AG09309 (cell line): ENCODE measurements at places on chromosomes 1 and 21.

- no peak for DNase-seq
Measured at GRCh38 chr1:1677718-1678580, 14.6 kb downstream of the SLC35E2B start.

DNA sequence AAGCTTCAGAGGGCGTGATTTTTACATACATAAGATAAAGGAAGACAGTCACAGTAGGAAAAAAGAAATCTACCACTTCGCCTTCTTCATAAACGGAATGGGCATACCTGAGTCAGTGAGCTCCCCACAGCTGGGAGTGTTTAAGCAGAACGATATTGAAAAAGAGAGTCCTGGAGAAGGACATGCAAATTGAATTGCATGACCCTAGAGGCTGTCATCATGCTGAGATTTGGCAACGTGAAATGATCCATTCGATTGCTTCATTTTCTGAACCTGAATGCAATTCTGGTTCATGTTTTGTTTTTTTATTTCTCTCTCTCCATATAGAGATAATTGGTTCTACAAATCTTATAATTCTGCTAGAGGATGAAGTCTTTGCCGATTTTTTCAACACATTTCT lies 3.7 kb downstream of the RGSL1 start:
- no peak for DNase-seq

DNA sequence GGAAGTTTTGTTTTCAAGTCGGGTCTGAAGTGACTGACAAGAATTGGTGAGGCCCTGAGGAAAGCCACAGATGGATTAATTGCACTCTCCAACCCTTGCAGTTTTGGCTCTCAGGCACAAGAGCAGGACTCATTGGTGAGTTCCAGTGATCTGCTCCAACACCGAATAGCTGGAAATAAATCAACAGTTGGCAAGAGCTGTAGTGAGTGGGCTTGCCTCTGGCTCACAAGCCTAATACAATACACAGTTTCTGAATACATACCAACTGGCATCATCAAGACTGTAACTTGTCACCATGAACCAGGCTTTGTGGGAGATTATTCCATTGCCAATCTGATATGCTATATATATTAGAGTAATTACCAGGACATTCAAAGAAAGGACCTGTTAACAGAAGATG lies 131.6 kb downstream of the GRIK1 start:
- DNase-seq, result no peak

DNA sequence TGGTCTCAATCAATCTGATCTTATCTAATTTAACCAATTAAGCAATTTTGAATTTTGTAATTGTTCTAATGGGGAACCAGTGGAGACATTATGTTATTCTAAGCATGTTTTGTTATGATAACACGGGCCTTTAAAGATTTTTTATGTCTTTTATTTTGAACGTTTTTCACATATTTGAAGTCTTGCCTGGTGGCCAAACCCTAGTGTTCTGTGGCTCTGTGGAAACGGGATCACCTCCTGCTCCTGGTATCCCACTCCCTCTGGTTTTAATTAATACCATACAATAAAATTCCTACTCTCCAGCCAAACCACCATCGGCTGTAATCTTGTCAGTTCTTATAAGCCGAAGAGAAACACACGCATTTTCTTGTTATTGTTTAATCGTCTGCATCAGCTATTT lies 22.9 kb upstream of the LMO4 start:
- peak; percentile 39 for DNase-seq

GRCh38 chr1:18166341-18166740 lies 58.7 kb downstream of the IGSF21 start:
- no peak for DNase-seq

DNA sequence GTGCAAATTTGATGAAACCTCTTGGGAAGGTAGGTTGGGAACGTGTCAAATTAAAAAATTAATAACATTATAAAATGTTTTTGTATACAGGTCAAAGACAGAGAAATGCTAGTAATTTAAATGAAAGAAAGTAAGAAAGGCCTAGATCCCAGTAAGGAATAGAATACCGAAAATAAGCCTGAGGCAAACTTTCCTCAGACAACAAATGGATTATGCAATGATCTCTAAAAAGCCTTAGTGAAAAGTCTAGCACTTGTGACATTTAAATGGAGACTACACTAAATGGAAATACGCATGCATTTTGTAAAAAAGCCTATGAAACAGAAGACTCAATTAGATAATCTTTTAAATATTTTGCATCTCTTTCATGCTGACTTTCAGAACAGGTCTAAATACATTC lies 138.5 kb upstream of the ZNHIT6 start:
- no peak for DNase-seq

DNA sequence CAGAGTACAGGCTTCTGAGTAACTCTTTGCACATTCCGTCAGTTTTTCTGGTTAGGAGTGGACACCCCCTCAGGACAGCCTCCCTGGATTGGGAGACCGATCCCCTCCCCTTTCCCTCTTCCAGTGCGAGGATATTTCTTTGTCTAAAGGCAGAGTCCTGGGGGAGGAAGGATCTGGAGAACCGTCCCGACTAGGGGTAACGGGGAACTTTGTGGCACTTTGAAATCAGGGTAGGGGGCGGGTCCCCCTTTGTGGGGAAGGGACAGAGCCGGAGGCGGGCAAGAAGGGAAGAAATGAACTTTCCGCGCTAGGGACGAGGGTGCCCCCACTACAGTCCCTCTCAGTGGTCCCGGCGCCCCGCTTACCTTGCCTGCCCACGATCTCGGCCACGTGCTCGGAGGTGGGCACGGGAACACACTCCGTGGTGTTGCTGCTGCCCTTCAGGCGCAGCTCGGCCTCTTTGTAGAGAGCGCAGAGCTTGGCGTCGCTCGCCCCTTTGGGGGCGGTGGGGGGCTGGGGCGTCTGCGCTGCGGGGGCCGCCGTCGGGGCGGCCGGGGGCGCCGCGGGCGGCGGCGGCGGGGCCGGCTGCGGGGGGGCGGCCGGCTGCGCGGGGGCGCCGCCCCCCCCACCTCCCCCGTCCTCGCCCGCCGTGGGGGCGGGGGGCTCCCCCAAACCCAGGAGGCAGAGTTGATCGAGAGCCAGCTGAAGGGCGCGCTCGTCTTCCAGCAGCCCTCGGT lies 917 bp downstream of the MEX3A start:
- no peak for DNase-seq

DNA sequence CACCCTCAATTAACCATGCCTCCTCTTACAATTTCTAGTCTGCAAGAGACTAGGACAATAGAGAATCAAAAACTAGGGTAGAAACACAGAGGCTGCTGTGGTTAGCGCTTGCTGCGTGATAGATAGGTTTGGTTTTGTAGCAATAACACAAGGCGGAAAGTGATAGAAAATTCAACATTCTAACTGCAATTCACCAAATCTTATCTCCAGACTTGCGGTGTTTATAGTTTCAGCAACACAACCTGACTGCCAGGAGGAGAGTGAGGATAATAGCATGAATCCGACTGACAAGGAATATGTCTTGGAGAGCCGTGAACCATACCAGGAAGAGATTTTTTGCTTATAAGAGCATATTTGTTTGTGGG lies 30.7 kb upstream of the IFNAR2 start:
- no peak for DNase-seq

DNA sequence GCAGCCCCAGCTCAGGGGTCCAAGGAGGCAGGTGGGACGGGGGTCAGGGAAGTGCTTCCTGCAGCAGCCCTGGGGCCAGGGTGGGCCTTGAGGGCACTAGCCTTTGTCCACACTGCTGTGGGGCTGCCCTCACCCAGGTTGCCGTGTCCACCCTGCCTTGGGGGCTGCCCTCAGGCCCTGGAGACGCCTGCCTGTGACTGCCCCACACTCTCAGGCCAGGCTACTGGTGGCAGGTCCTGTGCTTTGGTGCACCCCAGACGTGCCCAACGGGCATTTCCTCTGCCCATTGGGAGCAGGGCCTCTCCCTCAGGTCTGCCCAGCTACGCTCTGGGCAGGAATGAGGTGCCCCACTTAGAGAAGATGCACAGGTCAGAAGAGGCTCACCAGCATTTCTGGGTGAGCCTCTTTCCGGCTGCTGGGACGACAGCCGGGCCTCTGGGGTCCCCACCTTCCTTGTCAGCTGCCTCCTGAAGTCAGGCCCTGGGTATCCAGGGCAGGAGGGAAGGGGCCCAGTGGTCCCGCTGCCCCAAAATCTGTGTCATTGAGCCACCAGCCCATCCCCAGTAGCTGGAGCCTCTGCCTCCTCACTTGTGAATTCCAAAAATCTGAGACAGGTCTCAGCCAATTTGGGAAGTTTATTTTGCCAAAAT lies 2.7 kb upstream of the MMEL1 start:
- DNase-seq, result no peak

GRCh38 chr1:84008631-84009030 lies 9.7 kb upstream of the TTLL7 start:
- DNase-seq, result no peak

DNA sequence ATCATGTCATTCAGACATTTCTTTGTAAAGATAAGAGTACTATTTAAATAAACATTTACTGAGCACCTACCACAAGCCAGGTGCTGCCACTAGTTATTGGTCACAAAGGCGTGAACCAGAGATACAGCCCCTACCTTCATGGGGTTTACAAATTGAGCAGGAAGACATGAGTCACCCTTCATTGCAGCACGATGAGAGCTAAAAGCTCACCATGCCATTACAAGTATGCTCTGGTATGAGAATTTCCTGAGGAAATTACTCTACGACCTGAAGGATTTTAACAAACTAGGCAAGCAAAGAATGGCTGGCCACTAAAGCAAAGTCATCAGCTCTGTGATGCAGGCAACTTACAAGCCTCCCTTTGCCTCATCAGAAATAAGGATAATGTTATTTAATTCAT lies 346.8 kb downstream of the BRINP2 start:
- no peak for DNase-seq

DNA sequence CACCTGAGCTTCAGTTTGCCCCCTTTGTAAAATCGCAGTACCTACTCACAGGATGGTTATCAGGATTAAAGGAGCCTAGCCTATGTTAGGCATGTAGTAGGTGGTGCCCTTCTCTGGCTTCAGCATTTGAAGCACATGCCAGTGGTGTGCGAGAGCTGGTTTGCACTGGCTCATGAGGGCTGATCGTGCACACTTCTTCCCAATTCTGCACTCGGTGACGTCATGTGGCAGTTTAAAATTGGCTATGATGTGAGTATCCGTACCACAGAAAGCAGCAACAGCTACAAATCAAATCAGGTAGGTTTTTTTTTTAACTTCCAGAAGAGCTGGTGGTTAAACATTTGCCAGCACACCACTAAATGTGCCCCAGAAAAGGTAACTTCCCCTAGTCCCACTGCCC lies 13.5 kb downstream of the FOXO6 start:
- DNase-seq, result no peak

- DNase-seq, result no peak
Measured at GRCh38 chr1:35524106-35524505, 33.1 kb downstream of the KIAA0319L start.

GRCh38 chr1:174967845-174968705 lies 31.7 kb upstream of the CACYBP start:
- no peak for DNase-seq

- no peak for DNase-seq
Measured at GRCh38 chr1:31658721-31659120, 14.0 kb upstream of the PEF1 start.

- no peak for DNase-seq
Measured at GRCh38 chr21:35520856-35521255, 471.8 kb upstream of the RUNX1 start.

DNA sequence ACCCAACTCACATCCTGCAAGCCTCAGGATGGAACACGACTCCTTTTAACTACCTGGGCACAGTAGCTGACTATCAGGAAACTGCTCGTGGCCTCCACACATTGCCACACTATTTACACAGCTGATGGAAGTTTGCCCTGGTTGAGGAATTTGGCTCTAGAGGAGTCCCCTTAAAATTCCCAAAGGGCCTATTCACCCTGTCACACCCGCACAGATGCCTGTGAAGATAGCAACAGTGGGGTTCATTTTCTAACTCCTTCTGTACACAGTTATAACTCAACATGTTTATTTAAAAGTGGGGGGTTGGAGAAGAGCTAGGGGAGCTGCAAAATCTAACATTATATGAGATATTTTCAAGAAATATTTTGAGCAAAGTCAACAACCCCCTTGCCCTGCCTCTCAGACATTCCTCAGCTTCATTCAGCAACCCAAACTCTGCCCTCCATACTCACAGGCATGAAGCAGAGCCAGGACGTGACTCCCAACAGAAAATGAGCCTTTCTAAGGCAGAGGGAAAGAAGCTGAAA lies 35.8 kb upstream of the CCN1 start:
- no peak for DNase-seq

GRCh38 chr1:226894826-226895225 lies 24.4 kb downstream of the PSEN2 start:
- no peak for DNase-seq

- no peak for DNase-seq
Measured at GRCh38 chr1:219184337-219184736, 10.7 kb downstream of the LYPLAL1 start.

DNA sequence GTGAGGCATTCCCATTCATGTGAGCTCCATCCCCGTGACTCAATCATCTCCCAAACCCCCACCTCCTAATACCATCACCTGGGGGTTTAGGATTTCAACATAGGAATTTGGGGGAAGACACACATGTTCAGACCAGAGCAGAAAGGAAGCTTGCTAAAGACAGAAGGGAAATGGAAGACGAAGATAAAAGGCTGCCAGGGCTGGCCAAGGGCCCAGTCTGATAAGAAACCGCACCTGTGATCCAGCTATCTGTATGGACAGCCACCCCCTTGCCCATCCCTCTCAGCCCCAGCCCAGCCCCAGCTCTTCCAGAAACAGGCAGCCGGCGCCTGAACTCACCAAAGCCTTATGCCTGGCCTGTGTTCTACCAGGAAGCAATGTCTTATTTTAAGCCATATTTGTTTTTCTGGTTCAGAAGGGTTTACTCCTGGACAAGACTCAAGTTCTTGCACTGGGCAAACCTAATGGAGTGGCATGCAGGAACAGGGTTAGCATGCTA lies 198.4 kb upstream of the VAMP3 start:
- DNase-seq, result no peak

DNA sequence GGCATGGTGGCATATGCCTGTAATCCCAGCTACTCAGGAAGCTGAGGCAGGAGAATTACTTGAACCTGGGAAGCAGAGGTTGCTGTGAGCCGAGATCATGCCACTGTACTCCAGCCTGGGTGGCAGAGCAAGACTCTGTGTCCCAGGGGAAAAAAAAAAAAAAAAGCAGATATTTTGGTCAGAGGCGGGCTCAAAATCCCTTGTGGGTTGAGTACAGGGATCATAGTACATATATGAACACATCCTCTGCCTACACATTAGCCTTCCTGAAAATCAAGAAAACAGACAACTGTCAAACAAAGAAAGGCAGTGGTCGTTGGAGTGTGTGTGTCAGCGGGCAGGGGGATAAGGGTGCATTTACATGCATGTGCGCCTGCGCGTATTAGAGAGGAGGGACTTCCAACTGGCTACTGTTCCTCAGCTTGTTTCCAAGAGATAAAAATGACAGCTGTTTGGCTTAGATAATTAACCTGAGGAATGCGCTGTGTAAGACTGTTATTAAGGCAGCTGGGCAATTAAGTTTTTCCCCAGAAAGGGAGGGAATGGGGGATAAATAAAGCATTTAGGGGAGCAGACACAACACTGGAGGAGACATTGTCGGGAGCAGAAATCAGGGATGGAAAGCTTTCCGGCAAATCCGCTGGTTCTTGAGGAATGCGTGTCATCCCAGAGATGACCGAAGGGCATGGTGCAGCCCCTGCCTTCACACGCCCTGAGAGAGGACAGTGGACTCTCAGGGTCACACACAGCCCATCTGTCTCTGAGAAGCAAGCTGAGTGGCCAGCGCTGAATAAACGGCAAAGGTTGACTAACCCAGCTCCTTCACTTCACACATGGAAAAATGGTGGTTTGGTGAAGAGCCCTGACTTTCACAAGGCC lies 6.4 kb downstream of the LAMB3 start:
- DNase-seq, result no peak

- DNase-seq, result no peak
Measured at GRCh38 chr1:155334962-155335361, 14.3 kb downstream of the RUSC1 start.

- no peak for DNase-seq
Measured at GRCh38 chr1:227424159-227424680, 105.9 kb upstream of the CDC42BPA start.
